ENCODE measurements at places on chromosomes 1 and 21.

DNA sequence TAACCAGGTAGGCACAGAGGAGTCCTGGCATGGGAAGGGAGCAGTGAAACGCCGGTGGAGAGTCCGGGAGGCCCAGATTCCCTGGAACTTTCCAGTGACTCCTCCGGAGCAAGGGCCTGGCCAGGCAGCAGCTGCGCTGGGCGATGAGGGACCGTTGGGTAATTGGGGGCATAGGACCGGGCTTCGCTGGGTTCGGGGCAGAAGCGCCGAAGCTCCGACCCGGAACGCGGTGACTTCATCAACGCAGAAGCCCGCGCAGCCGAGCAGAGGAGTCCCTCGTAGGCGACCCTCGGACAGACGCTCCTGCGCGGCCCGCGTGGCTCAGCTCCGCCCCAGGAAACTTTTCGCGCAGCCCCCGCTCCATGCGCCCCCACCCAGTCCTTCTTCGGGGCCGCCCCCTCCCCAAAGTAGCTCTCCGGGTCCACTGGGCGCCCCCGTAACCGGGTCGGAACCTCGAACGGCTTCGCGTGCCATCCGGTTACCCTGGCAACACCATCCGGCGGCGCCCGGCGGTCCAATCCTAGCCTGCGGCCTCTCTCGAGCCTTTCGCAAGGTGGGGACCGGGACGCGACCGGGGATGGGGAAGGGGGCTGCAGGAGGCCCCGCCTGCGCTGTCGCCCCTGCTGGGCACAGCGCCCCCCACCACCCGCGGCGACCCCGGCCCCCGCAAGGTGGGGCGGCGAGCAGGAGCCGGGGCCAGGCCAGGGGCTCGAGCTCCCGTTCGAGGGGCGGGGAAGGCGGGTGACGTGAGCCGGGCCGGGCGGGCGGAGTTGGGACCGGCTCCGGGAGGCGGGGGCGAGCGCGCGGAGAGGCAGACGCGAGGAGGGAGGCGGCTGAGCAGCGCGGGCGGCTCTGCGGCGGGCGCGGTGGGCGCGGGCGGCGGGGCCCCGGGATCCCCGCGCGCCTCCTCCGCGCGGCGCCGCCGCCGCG is at the start of gene AJAP1:
TSS of gene AJAP1 (plus strand) at position 814 of the 930 bp plus-strand sequence. CDS start 817 bp downstream, outside the sequence.
- H3K27me3 ChIP-seq, result no peaks in the 10 kb centered on the region
- no peak for DNase-seq
- H3K4me3 ChIP-seq, result no peak within 1 kb of the TSS
- H3K36me3 ChIP-seq, result no peaks in the 10 kb centered on the region
- H3K4me1 ChIP-seq, result no peaks in the 10 kb centered on the region
- no peak within 1 kb of the TSS for H3K27ac ChIP-seq

DNA sequence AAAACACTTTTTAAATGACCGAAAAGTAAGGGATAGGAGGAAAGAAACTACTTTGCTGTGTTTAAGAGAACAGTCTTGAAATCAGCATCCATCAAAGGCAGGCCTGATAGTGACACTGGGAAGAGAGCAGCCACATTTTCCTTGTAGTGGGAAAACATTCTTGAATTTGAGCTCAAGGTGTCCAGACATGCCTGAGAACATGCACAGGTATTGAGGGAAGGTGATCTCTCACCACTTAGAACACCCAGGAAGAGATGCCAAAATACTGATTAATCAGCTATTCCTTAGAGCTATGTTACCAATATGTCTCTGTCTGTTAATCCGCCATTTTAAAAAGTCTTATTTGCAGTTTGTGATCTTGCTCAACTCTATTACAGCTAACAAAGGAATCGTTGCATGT is 25.9 kb downstream of the IL12RB2 start:
- no peaks in the 10 kb centered on the region for H3K36me3 ChIP-seq
- H3K27me3 ChIP-seq, result no peaks in the 10 kb centered on the region
- no peak overlapping the region for H3K27ac ChIP-seq
- no peaks in the 10 kb centered on the region for H3K4me1 ChIP-seq
- no peak for DNase-seq

GRCh38 chr1:174680101-174680500 is 232.3 kb downstream of the GPR52 start:
- no peak overlapping the region for H3K4me3 ChIP-seq
- no peak overlapping the region for H3K27ac ChIP-seq
- H3K4me1 ChIP-seq, result no peaks in the 10 kb centered on the region
- H3K36me3 ChIP-seq, result no peaks in the 10 kb centered on the region

DNA sequence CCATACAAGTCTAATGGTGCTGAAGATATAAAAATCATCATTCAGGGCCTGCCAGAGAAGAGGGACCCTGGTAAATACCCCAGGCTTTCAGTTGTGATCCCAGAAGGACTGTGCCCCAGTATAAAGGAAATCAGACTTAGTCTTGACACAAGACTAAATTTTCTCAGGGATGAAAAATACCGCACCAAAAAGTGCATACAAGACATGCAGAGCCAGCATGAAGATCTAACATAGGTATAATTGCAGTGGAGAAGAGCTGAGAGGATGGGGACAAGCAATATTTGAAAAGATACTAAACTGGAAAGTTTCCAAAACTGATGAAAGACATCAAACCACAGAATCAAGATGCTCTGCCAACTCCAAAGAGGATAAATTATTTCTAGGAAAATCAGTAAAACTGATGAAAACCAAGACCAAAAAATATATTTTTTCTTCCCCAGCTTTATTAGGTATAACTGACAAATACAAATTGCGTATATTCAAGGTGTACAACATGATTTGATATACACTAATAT is 17.7 kb upstream of the SIM2 start:
- H3K4me1 ChIP-seq, result no peaks in the 10 kb centered on the region
- H3K27me3 ChIP-seq, result peaks cover 8% of the 10 kb centered on the region
- H3K27ac ChIP-seq, result no peak overlapping the region
- no peak overlapping the region for H3K4me3 ChIP-seq
- DNase-seq, result no peak
- H3K36me3 ChIP-seq, result no peaks in the 10 kb centered on the region

DNA sequence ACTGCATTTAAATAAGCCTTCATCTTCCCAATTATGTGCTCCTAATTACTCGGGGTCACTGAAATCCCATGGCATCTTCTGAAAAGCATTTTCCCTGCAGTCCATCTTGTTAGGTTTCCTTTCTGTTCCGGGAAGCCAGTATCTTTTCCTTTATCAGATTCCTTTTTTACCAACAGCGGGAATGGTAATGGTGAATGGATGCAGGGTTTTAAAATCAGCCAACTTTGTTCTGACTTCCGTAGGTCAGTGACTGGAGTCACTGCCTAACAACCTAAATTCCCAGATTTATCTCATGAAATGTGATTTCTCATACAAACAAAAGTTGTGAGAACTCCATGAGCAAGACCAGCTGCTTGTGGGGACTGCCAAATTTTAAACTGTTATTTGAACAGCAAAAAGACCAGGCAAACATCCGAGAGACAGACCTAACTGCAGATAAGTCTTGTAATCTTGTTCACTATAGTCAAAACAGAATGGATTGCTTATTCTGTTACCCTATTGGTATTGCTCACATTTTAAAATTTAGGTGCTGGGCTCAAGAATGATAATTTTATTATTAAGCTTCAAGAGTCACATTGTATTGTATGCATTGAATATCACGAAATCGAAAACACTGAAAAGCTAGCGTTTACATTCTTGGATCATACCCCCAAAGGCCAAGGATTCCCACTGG is 1.2 kb upstream of the RWDD3 start:
- peak overlapping the region; percentile 65 for H3K4me3 ChIP-seq
- peaks cover 4% of the 10 kb centered on the region for H3K4me1 ChIP-seq
- no peaks in the 10 kb centered on the region for H3K36me3 ChIP-seq
- no peak for DNase-seq

DNA sequence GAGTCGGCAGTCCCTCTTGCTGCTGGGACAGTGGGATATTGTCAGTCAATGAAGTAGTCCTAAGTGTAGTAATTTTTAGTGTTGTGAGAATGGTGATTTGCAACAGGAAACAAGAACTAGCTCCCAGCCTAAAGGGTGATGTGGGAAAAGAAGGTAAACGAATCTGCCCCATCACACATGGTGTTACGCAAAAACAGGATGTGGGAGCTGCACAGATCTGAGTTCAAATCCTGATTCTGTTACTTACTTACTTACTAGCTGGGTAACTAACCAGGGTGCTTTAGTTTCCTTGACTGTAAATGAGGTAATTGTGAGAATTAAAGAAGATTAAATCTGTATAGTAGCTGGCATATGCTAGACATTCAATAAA is 22.3 kb downstream of the NAV1 start:
- H3K27me3 ChIP-seq, result no peaks in the 10 kb centered on the region
- H3K4me3 ChIP-seq, result no peak overlapping the region
- peaks cover 47% of the 10 kb centered on the region for H3K4me1 ChIP-seq

- no peak overlapping the region for H3K27ac ChIP-seq
- no peaks in the 10 kb centered on the region for H3K4me1 ChIP-seq
- no peaks in the 10 kb centered on the region for H3K36me3 ChIP-seq
- H3K27me3 ChIP-seq, result no peaks in the 10 kb centered on the region
Observed at GRCh38 chr1:231731268-231731667, 104.7 kb downstream of the DISC1 start.

DNA sequence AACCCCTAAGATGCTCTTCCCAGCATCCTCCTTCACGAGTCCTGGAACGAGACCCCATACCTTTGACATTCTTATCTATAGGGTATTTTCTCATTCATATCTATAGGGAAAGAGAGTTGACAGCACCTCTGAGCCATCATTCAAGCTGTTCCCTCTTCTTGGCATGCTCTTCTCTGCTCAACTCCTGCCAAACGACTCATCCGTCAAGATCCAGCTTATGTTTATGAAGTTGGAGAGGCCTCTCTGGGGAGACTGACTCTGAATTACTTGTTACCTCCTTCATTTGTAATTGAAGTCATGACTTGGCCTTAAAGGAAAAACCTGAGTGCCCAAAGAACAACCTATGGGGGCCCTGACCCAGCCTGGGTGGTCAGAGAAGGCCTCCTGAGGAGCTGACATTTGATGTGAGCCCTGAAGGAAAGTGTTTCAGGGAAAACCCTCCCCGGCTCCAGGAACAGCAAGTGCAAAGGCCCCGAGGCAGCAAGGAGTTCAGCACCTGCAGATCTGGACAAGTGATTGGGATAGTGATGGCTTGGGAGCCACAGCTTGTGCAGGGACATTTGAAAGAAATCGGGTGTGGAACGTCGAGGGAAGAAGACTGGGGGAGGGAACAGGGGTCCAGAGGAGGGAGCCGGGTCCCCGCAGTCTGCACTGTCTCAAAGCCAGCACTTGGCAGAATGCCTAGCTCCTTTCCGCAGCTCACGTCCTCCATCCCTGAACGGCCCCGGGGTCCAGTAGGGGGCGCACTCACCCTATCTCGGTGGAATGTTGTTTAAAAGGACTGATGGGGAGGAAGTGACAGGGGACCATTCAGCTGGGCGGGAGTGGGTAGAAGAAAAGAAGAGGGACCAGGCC is 14.0 kb upstream of the CDA start:
- H3K27ac ChIP-seq, result no peak overlapping the region
- no peaks in the 10 kb centered on the region for H3K36me3 ChIP-seq
- peak; percentile 64 for DNase-seq
- H3K4me1 ChIP-seq, result no peaks in the 10 kb centered on the region

GRCh38 chr1:172390683-172391551 is 29.6 kb upstream of the C1orf105 start:
- no peak for DNase-seq
- H3K4me1 ChIP-seq, result no peaks in the 10 kb centered on the region
- no peaks in the 10 kb centered on the region for H3K36me3 ChIP-seq
